ENCODE measurements at places on chromosomes 5 and 9.

DNA sequence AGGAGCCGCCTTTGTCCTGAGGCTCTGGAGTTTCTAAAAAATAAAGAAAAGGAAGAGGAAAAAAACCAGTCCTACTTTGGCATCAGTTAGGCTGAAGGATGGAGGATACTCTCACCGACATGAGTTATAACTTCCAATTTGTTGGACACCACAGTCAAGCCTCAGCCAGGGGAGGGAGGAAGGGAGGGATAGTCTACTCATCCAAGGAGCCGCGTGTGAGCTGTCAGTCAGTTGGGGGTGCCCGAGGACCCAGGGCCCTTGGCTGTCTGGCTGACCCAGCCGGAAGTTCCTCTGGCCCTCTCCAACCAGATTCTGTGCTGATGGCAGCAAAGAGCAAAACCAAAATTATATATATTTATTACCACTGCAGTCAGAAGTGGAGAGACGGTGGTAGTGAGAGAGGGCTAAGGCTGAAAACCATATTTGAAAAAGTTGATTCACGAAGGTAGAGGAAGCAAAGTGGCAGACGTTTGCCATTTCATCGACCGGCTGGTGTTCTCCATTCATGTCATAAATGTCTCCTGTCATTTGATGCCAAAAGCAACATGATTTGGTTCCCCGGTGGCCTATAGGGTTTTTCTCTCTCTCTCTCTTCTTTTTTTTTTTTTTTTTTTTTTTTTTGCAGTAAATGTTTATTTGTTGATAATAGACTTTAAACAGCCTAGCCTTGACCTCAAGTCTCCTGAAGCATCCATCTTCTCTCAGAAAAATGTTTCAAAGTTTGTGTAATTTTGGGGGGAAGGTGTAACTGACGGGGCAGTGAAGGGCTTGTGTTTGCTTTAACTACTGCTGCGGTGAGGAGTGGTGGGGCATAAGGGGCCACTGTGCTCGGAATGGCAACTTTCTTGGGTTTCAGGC is 7.6 kb downstream of the LMX1B start:
- DNase-seq = no peak

GRCh38 chr9:32384002-32384363 is 460 bp upstream of the ACO1 start:
- no peak for DNase-seq

GRCh38 chr5:80234116-80234948 is 21.5 kb downstream of the SERINC5 start:
- DNase-seq = peak; percentile 14

DNA sequence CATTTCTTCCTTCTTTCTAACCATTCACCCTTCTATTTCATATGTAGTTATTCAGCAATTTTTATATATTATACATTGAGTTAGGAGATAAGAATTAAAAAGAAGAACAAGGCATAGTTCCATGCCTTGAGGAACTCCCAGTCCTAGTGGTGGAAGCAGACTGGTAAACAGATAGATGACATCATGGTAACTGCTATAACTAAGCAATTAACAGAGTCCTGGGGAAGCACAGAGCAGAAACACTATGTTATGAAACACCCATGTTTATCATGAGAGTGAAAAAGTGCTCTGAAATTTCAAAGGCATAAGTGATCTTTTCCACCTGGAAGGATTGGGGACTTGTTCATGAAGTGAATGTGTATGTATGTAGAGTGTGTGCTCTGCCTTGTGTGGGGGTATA is 14.6 kb downstream of the PAPPA start:
- DNase-seq = no peak

DNA sequence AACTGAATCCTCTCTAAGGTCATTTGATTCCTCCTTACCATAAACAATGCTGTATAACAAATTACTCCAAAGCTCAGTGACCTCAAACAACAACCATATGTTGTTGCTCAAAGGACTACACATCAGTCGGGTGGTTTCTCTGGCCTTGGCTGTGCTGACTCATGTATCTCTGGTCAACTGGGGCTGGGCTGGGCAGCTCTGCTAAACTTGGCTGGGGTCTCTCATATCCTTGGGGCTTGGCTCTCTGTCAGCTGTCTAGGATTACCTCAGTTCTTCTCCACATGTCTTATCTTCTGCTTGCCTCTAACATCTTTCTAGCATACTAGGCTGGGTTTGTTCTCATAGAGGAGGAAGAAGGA is 86.4 kb downstream of the GALNT10 start:
- DNase-seq = no peak

- no peak for DNase-seq
Measured at GRCh38 chr5:158940977-158941376, 158.7 kb downstream of the EBF1 start.

- no peak for DNase-seq
Measured at GRCh38 chr5:7321724-7322123, 74.2 kb upstream of the ADCY2 start.

GRCh38 chr5:163890261-163890660 is 384.8 kb downstream of the MAT2B start:
- DNase-seq = no peak

DNA sequence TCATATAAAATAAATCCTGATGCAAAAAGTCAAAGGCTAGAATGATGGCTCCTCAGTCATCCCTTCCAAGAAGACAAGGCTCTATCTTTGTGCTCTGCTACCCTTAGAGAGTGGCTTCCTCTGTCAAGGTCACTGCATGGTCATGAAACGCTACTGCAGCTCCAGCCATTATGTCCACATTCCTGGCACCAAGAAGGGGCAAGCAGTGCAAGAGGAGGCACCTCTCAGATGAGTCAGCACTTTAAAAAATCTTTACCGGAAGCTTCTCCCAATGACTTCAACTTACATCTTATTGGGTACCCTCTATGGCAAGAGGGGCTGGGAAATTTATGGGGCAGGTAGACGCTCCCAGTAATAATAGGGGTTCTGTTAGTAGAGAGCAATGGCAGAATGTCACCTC is 129.5 kb upstream of the CPEB4 start:
- no peak for DNase-seq

DNA sequence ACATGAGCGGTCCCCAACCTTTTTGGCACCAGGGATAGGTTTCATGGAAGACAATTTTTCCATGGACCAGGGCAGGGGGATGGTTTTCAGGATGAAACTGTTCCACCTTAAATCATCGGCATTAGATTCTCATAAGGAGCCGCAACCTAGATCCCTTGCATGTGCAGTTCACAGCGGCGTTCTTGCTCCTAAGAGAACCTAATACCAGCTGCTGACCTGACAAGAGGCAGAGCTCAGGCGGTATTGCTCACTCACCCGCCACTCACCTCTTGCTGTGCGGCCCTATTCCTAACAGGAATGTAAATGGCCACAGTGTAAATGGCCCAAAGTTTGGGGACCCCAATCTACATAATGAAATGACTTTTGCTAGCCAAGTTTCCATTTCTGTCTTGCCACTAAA is 3.1 kb upstream of the PLIN2 start:
- no peak for DNase-seq

DNA sequence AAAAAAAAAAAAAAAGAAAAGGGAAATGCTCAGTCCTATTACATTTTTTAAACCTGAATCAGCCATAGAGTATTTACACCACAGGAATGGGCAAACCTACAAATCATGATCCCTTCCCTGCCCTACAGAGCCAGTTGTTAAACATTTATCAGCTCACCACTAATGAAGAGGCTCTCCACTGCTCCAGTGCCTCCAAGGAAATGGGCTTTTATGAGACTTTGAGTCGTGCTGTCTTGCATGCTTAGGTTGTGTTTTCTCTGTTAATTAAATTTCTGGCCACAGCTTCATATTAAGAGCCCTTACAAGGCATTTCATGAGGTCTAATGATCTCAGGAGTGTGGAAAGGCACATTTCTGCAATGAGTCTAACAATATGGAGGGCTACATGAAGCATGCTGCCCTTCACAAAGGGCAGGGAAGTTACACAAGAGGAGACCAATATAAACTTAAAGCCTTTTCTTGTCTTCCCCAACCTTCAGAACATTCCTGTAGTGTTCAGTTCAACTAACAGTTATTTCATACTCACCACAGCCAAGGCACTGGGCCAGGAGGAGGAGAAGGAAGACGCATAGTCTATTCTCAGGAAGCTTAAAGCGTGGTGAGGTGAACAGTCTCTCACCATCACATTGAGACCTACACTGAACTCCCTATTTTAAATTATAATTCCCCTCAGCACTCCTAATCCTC is 140.1 kb upstream of the ABCA1 start:
- DNase-seq = no peak

- no peak for DNase-seq
Measured at GRCh38 chr5:91495699-91496098, 112.6 kb upstream of the ARRDC3 start.

DNA sequence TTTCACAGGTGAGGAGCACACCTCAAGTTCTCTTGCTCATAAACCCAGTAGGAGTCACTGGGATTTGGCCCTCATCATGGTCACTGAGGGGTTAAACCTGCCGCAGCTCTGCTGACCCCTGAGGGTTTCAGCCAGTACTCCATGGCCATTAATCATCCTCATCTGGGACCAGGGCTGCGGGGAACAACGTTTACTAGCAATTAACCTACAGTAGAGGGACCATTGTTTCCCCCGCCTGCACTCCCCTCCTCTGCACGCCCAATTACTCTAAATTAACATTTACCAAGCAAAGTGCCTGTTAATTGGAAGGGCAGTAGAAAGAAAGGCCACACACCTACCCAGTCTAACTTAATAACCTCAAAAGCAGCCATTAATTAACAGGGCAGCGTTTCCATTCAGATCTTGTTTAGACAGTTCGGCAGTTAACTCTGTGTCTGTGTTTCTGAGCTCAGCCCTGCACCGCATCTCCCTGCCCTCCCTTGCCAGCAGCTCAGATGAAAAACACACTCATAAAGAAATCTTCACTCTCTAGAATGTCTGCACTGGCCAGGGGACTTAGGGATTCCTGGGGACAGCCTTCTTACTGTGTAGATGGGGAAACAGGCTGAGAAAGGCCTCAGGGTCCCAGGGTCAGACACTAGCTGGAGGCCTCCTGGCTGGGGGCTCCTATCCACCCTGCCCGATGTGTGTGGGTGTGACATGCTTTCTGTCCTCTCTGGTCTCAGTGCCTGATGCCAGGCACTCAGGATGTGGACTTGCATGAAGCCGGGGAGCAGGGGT is 51.6 kb downstream of the ALG2 start:
- no peak for DNase-seq

DNA sequence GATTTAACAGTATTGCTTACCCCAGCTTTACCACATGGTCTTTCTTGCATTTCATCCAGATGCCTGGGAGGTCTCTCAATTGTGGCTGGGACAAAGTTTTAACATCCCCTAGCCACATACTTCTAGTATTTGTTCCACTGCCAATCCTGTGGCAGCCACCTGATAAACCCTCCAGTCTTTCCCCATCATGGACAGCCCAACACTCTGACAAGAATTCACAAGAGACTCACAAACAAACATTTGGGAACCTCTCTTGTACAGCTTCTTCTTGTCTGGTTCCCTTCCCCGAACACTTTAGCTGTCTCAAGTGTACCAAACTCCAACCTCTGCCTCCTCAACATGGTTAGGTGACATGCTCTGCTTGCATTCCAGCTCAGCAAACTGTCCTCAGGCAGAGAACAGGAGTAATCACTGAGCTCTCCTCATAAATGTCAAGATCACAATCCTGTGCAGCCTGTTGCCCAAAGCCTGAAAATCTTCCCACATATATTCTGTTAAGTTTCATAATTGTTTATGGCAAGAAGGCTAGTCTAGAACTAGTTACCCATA is 59.7 kb downstream of the STRBP start:
- no peak for DNase-seq

DNA sequence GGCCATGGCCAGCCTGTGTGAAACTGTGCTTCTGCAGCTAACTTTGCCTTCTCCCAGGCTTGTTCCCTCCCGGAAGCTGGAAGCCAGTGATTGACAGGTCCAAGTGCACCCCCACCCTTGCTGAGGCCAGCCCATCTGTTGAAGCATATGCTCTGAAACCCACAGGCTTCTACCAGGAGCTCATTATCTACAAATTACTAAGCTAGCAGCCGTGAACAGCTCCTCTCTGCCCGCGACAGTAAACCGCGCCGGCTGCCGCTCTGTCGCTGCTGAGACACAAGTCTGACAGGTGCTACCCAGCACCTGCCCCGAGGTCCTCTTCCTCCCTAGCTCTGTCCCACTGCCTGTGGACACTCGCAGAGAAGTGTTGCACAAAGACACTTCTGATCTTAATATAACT is 490.9 kb downstream of the GADD45G start:
- no peak for DNase-seq

GRCh38 chr5:73894860-73895259 is 268.9 kb downstream of the ARHGEF28 start:
- DNase-seq = no peak

DNA sequence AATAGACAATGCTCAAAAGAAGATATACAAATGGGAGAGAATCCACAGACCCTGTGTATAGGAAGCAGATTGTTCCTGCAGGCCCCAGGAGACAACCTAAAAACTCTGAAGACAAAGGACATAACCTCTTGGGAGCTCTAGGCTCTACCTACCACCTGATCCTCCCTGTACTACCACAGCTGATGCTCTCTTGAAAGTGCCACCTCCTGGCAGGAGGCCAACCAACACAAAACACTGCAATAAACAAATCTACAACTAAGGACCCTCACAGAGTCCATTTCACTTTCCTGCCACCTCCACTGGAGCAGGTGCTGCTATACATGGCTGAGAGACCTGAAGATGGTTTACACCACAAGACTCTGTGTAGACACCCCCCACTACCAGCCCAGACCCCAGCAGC is 49.0 kb downstream of the STARD4 start:
- no peak for DNase-seq

GRCh38 chr5:139705655-139706587 is 57.8 kb downstream of the CXXC5 start:
- no peak for DNase-seq

DNA sequence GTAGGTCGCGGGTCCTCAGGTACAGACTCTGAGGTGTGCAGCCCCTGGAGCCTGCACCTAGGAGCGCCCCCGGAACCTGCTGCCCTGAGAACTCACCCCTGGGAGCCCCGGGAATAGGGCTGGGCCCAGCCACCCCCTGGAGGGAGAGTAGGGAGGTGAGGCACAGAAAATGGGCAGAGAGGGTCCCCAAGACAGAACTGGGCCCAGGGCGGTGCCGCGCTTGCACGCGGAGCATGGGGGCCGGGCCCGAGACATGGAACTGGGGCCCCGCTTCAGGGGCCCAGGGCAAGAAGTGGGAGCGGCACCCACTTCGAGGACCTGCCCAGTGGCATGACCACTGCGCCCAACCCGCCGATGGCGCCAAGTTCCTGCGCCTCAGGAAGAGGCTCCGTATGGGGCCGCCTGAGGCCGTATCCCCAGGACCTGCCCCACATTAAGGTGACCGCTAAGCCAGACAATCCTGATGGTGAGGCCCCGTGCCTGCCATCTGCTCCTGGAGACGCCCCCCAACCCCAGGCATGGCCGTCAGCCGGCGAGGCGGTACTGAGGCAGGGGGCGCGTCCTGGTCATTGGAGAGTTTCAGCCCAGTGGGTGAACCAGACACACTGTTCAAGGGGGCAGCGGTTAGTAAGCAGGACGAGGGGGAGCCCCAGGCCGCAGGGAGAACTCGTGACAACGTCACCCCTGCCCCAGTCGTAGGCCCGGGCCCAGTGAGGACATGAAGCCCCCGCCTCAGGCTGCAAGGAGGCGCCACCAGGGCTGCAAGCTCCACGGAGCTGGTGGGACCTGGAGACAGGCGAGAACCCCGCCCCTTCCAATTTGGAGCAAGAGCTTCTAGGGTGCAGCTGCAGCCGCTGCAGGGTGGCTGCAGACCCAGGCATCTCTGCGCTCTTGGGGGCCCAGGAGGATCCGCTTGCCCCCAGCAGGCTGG is 89.5 kb upstream of the PUM3 start:
- no peak for DNase-seq

- no peak for DNase-seq
Measured at GRCh38 chr9:21030389-21031035, 928 bp downstream of the HACD4 start.

- no peak for DNase-seq
Measured at GRCh38 chr9:118290116-118290515, 585.9 kb downstream of the TLR4 start.

All from stimulated activated naive CD4-positive, alpha-beta T cell treated with Interleukin-2 at 50 U/mL for 16 hours (primary cell).